ENCODE measurements at places on chromosomes 4 and X. TPM values are rescaled to one million over a fixed set of nuclear protein-coding genes. Genes with fewer than 3 reads are reported as not detected.

GRCh38 chr4:176198316-176198903 is 3.0 kb upstream of the SPATA4 start:
- no peak for DNase-seq

DNA sequence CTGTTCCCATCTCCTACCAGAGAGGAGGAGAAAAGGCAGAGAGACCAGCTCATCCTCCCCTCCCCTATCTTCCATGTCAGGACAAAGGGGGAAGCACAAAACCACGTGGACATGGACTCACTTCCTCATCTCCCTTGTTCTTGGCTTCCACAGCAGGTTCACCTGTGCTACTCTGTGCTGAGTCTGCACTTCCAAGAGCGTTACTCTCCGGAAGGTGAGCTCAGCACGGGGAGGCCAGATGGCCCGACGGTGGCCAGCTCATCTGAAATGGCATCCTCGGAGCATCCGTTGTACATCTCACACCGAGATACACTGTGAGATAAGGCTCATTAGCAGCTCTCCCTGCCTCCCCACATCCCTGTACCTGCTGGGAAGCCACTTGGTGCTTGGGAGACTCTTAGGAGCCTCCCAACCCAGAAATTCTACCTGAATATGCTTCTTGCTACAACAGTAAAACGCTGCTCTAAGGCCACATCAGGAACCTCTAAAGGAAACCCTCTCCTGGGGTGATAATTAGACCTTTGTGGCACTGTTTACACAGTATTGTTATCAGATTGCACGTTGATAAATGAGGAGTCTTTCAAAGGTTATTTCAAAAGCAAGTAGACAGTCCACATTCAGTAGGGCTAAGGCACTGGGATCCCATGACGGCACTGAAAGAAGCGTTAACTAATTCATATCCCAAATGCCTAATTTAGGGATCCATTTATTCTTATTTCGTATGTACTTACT is 19.4 kb downstream of the LGI2 start:
- no peak for DNase-seq

GRCh38 chr4:4316150-4316495 is 26.1 kb downstream of the ZBTB49 start:
- DNase-seq = no peak

GRCh38 chr4:138560448-138560847 is 318.3 kb upstream of the SLC7A11 start:
- DNase-seq = no peak

GRCh38 chrX:71955530-71956120 is 45.0 kb downstream of the NHSL2 start:
- no peak for DNase-seq

GRCh38 chr4:189267312-189267965 is 673.2 kb upstream of the FRG1 start:
- DNase-seq = no peak

GRCh38 chr4:24471486-24472160 is 112.7 kb downstream of the DHX15 start:
- DNase-seq = peak; percentile 13

- DNase-seq = no peak
Observed at GRCh38 chr4:90979556-90979955, 852.4 kb downstream of the CCSER1 start.

Gene DMRTC1
- total RNA-seq = 0.21 TPM

- no peak for DNase-seq
Observed at GRCh38 chr4:61805227-61805626, 605.1 kb downstream of the ADGRL3 start.

Gene GAGE12D
- total RNA-seq = not detected

GRCh38 chr4:23718435-23718834 is 171.4 kb downstream of the PPARGC1A start:
- no peak for DNase-seq

- no peak for DNase-seq
Observed at GRCh38 chrX:19334945-19335626, 8.6 kb upstream of the PDHA1 start.

GRCh38 chrX:10006086-10006485 is 38.9 kb downstream of the CLDN34 start:
- DNase-seq = no peak

Gene GUCY1B1
- 0.20 TPM for total RNA-seq

Gene CRMP1
- total RNA-seq = not detected

Gene BMP3
- not detected for total RNA-seq

Gene HHIP
- total RNA-seq = not detected

Gene CXCL8
- 2.9 TPM for total RNA-seq

- DNase-seq = no peak
Observed at GRCh38 chr4:71126719-71127118, 133.3 kb downstream of the DCK start.
